ENCODE measurements at places on chromosomes 4 and X.

DNA sequence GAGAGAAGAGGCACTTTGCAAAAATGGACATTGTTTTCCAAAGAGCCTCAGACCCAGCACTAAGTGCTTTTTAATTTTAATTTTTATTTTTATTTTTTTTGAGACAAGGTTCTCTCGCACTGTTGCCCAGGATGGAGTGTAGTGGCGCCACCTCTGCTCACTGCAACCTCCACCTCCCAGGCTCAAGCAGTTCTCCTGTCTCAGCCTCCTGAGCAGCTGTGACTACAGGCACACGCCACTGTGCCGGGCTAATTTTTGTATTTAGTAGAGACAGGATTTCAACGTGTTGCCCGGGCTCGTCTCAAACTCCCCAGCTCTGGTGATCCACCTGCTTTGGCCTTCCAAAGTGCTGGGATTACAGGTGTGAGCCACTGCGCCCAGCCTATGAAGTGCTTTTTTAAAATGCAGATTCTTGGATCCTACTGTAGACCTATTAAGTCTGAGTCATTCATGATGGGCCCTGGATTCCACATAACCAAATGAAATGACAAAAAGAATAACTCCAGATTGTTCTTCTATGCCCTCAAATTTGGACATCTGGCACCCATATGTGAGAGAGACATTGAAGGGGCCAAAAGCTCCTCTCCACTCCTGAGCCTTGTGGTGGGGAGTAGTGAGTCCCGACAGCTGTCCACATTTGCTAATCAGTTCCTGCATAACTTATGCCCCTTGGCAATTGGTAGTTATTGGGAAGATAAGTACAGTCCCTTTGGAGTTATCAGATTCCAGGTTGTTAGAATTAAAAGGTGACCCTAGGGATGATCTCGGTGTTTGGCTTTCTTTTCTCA is 3.6 kb downstream of the NOCT start:
- DNase-seq: peak; percentile 87

DNA sequence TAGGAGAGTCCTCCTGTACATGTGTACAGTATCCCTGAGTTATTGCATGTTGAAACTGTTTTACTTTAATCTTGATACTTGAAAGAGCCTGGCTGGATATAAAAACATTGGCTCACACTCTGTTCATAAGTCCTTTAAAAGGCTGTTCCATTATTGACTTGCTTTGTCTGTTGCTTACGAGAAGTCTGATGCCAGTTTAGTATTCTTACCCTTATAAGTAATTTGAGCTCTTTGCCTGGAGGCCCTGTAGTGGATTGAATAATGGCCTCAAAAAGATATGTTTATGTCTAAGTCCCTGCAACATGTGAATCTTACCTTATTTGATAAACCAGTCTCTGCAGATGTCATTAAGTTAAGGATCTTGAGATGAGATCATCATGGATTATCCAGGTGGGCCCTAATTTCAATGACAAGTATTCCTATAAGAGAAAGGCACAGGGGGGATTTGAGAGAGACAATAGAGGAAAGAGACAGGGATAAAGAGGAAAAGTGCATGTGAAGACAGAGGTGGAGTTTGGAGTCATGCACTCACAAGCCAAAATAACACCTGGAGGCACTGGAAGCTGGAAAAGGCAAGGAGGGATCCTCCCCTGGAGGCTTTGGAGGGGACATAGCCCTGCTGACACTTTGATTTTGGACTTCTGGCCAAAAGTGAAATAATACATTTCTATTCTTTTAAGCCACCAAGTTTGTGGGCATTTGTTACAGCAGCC is 98.1 kb downstream of the IRF2 start:
- DNase-seq: no peak

DNA sequence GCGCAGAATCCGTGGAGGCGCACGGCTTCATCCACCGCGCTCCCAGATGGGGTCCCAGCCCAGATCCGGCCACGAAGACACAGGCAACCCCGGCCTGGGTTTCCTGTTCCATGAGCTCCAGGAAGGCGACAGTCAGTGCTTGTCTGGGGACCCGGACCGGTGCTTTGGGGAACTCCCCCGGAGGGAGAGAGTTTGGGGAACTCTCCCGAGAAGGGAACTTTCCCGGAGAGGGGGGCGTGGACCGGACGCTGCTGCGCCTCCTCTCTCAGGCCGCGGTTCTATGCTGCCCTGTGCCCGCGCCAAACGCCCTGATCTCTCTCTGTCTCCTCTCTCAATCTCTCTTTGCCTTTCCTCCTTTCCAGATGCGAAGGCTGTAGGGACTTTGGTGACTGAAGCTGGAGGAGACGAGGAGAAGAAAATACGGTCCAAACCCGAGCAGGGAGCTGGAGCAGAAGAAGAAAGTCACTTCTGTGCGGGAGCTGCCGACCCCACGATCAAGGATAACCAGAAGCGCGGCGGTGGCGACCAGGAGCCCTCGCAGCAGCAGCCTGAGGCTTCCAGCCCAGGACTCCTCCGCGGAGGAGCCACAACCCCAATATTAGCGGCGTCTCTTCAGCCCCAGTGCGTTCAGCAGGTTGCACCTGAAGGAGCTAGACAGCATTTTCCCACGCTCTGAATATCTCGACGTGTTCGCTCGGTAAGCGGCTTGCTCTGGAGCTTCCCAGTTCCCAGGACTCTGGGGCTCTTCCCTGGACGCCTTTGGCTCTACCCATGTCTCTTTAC is 47.6 kb upstream of the NKAP start:
- DNase-seq: no peak

GRCh38 chrX:71974916-71975315 is 64.3 kb downstream of the NHSL2 start:
- no peak for DNase-seq

DNA sequence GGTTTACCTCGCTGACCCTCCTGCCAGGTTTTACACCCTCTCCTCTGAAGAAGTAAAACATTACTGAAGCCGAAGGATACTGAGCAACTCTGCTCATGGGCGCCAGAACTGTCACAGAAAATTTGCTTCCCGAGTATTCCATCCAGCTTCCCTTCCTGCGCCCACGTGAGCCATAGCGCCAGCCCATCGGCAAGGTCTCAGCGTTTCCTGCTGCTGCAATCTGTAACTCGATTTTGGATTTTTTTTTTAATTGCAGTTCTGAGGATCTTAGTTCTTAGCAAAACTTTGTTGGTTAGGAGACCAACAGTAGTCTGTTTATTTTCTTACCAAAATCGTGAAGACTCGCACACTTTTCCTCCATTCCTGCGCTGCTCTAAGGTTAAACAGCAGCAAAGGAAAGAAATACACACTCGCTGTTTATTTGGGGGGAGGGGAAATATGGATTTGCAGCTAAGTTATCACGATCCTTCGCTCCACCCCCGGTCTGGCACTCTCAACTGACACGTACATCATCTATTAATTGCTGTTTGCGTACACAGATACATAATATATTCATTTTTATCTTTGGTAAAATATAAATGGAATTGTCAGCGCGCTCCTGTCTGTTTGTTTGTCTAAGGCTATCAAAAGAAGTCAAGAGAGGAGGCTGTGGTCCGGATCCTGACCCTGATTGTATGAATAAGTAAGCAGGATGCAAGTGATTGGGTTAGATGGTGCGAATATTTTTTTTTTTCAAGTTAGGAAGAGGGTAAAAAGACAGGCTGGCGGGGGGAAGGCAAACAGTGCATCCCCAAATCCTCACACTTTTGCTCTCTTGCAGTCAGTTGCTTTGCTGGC is at the start of gene TLL1:
TSS of gene TLL1 (plus strand) at position 777 of the 837 bp plus-strand sequence. CDS start 668 bp downstream, outside the sequence.
- DNase-seq: no peak

GRCh38 chr4:140059159-140059558 is 94.8 kb downstream of the MAML3 start:
- DNase-seq: no peak

- no peak for DNase-seq
These were observed 345.8 kb upstream of the GRID2 start for GRCh38 chr4:91957963-91958362.

- DNase-seq: no peak
These were observed 131.4 kb upstream of the NEIL3 start for GRCh38 chr4:177178246-177178645.

DNA sequence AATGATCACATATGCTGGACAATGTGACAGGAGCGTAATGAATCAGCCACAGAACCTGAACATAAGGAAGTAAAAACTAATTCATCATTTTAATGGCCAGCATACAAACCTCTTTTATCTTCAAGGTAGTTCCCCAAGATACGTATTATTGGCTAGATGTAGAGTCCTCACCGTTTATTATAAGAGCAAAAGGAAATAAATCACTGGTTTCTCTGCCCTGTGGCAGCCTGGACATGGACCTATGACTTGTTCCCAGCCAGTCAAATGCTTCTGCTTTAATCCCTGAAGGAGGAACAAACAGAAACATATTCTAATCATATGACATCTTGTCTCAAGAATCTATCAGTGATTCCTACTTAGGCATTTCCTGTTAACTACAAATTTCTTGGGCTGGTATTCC is 86.8 kb upstream of the FAM241A start:
- peak; percentile 31 for DNase-seq

GRCh38 chr4:105714932-105715331 is 6.3 kb downstream of the GSTCD start:
- no peak for DNase-seq

GRCh38 chr4:161702287-161702686 is 461.5 kb downstream of the FSTL5 start:
- DNase-seq: no peak

- DNase-seq: peak; percentile 76
These were observed 8.2 kb downstream of the TNIP3 start for GRCh38 chr4:121155893-121156292.

DNA sequence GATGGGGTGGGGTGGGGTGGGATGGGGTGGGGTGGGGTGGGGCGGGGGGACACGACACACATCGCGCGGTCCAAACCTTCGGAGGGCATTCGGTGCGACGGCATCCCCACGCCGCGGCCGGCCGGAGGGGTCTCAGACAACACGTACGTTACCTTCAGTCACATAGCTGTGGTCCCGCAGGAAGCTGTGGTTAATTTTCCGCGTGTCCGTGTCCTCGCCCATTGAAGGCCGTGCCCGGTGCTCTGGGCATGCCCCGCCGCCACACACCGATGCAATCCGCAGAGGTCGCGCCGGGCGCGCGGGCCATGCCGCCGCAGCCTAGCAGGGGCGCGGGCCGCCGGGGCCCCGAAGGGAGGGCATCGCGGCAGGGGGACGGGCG is 417 bp downstream of the PPP2R2C start:
- no peak for DNase-seq

DNA sequence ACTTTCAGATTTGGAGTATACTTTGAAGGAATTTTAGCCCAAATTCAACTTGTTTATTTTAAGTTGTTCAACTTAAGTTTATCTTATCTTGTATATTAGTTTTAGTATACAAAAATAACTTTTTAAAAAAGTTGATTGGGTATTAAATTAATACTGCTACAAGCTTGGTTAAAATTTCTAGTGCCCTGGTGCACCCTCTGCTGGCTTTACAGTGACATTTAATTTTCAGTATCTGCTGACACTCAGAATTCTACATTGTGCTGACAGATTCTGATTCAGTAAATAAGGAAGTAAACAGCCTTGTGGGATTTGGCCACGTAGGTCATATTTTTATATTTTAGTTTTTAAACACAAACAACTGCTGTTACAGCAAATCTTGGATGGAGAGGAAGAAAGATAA is 2.9 kb downstream of the EDA start:
- DNase-seq: no peak

GRCh38 chr4:87392183-87392582 is 1.2 kb upstream of the HSD17B11 start:
- DNase-seq: no peak

DNA sequence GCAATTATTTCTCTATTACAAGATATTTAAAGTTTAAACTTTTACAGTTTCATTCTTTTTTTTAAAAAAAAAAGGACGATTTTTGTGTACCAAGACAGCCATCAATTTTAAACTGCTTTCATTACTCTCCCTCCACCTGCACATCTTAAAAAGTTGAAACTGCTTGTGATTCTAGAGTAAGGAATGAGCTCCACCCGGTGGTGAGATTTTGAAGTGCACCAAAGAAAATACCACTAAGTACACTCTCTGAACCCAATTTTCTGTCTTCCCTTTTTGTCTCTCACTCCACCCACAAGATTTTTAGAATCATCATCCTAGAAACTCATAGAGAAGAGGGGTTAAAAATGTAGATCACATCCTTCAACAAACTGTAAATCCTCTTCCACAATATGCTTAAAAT is 91.3 kb upstream of the WDR44 start:
- no peak for DNase-seq

DNA sequence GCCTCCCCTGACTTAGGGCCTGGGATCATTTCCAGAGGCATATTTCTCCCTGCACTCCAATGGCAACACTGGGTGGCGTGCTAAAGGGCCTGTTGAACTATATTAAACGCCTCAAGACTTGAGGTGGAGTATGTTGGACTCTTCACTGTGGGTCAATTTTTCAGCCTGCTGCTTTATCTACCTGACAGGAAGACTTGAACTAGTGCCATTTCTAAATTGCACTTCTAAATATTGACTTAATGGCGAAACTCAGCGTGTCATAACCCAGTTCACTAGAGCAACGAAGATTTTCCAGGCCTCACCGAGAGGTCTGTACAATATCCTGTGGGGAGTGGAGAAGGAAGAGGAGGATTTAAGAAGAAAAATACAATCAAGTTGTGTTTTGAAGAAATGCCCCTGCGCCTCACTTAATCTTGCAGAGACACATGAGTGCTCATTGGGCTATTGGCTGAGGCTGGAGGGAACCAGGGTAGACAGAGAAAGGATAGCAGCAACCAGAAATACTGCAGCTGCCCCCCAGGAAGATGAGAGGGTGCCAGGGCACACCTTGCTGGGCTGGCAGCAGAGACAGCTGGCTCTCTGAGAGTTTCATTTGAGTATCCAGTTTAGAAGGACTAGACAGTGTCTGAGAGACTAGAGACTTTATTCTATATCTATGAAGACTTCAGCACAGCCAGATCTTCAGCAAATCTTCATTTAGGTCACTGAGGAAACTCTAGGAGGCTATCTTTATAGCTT is 67.4 kb downstream of the ENPP6 start:
- DNase-seq: no peak

DNA sequence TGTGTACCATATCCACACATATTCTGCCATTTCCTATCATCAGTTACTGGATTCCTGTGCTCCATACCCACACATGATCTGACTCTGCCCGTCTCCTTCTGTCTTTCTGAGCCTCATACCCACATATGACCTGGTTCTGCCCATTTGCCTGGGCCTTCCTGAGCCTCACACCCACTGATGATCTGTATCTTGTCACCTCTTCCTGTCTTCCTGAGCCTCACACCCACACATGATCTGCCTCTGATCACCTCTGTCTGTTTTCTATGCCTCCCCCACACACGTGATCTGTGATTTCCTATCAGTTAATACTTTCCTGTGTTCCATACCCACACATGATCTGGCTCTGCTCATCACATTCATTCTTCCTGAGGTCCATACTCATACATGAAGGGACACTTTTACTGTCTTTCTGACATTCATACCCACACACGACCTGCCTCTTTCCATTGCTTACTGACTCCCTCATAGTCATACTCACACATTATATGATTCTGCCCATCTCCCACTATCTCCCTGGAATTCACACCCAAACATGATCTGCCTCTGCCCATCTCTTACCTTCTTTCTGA is 32.5 kb downstream of the SCML1 start:
- no peak for DNase-seq

GRCh38 chr4:176034936-176035335 is 30.7 kb upstream of the WDR17 start:
- no peak for DNase-seq

- no peak for DNase-seq
These were observed 9.2 kb upstream of the BGN start for GRCh38 chrX:153485396-153486080.
